SW480 (cell line): ENCODE measurements at places on chromosomes 3 and 15.

DNA sequence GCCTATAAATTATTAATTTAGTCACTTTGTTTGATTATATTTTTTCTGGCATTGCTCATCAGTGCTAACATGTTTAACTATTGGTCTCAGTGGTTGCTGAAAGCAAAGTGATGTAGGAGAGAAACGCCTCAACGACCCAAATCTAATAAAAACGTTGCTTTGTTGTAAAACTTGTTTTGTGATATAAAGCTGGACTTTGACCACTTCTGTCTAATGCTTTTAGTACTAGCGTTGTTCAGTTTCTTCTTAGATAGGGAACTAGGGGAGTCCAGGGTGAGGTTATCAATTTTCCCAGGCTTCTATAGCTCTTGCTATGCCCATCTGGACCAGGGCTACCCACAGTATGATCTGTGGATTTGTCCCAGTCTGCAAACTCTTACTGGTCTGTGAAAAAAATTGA, 80.6 kb upstream of the TBC1D5 start:
- no peak for DNase-seq

DNA sequence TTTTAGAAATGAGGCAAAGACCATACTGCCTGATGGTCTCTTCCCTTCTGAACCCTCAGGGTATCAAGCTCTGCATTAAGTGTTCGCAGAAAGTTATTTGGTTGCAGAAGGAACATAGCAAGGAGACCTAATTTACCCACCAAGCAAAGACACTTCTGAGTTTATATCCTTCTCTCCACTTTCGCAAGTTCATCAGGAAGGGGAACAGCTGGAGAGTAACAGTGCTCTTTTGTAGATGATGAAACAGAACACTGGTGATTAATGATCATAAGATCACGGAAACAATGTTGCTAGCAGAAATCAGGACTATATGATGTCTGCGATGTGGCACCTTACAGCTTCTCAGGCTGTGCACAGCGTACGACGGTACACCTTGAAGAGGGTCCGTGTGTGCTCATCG, 62.1 kb downstream of the NCEH1 start:
- no peak for DNase-seq

- no peak for DNase-seq
Observed at GRCh38 chr15:20345401-20345958, 196.1 kb downstream of the GOLGA6L6 start.

- DNase-seq, result no peak
Observed at GRCh38 chr3:106823701-106824100, 553.5 kb upstream of the CCDC54 start.

GRCh38 chr15:41934843-41935242, 37.5 kb downstream of the EHD4 start:
- DNase-seq, result peak; percentile 39

- DNase-seq, result no peak
Observed at GRCh38 chr15:78620021-78620526, 722 bp downstream of the CHRNA3 start.

GRCh38 chr3:64408770-64409169, 183.5 kb upstream of the PRICKLE2 start:
- DNase-seq, result no peak

- DNase-seq, result no peak
Observed at GRCh38 chr3:18024715-18025114, 282.3 kb upstream of the TBC1D5 start.

DNA sequence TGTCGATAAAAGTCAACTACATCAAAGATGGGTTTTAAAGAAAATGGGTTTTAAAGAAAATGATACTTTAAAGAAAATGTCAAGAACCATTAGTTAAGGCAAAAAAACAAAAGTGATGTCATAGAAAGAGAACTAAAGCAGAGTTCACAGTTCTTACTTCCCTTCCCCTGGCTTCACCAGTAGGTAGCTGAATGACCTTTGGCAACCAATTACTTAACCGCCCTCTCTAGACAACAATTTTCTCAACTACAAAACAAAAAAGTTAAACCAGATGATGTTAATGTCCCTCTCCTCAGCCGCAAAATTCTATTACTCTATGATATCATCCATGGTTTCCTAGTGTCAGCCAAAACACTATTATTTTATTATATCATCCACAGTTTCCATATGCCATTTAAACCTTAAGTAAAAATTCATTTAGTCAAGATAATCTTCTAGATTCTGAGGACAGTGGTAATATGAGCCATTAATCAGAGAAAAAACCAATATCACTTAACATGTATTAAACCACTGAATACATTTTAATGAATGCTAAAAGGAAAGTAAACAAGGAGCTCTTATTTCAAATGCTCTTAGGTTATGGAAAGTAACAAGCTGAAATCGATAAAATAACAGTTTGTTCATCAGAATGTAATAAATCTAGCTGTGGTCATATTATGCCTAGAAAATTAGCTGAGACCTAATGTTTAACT, 13.1 kb downstream of the RYK start:
- DNase-seq, result no peak

GRCh38 chr15:88225461-88225860, 31.1 kb downstream of the NTRK3 start:
- DNase-seq, result no peak

- DNase-seq, result no peak
Observed at GRCh38 chr3:5250467-5251195, 63.1 kb downstream of the EDEM1 start.

DNA sequence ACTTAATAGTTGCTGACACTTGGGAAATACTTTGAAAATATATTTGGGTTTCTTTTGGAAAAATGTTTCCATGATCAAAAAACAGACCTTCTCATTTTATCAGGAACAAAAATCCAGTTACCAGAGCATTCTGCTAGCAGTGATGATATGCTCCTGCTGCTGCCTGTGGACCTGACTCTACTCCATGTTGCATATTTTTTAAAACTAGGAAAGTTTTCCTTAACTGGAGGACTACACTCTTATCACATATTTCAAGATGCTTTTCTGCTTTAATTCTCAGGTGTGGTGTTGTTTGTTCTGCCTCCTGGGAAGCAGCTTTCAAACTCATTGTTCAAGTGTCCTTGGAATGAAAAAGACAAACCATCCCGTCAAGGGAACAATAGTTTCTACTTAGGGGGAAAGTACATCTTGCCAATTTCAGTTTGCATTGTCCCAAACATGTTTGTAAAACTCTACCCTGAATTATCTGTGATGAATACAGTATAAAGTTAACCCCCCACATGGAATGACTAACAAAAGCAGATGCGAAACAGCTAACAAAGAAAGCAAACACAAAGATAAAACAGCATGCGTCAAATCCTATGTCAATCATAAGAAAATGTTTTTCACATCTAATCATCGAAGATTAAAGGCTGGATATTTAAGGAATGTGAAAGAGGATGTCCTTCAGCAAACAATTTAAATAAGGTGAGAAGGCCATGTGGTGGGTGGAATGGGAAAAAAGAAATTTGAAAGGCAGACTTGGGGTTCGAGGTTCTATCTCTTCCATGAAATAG, 40.1 kb upstream of the PSMD6 start:
- no peak for DNase-seq

DNA sequence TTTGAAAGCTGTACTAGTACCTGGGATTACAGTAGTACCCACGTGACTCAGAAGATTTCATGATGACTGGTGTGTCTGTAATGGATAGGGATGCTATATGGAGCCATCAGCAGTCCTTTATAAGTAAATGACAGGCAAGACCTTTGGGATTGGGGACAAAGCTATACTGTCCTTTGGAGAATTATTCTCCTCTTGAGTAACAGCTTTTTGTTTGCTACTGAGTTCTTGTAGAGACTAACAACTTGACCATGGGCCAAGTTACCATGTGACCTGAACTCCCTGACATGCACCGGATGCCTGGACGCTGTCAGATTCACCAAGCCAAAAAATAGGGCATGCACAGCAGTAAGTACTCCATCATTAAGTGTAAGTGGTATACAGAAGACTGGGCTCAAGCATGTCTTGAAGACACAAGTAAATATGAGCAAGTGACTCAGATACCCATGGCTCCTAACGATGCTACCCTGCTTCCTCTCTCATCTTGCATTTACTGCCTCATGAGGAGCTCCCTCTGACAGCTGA, 12.9 kb downstream of the SEC11A start:
- no peak for DNase-seq

- DNase-seq, result no peak
Observed at GRCh38 chr3:141081141-141081795, 30.1 kb downstream of the SPSB4 start.

- no peak for DNase-seq
Observed at GRCh38 chr3:131053043-131053859, 26.6 kb downstream of the NEK11 start.

DNA sequence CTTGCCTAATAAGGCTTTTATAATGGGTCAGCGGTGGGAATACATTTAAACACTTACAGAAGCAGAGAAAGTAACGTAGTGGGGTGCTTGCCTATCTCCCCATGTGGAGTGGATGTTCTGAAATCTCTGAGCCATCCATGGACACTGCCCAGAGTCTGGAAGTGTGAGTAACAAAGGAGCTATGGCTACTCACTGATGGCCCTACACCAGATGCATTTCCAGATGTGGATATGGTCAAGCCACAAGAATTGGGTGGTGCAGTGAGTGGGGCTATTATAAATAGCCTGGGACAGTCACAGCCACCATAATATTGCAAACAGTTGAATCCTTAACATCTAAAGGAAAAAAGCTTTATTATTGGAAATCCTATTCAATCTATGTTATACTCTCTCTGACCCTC, 96.6 kb downstream of the CGNL1 start:
- DNase-seq, result no peak

- no peak for DNase-seq
Observed at GRCh38 chr15:100920516-100921135, 1.5 kb downstream of the LRRK1 start.

DNA sequence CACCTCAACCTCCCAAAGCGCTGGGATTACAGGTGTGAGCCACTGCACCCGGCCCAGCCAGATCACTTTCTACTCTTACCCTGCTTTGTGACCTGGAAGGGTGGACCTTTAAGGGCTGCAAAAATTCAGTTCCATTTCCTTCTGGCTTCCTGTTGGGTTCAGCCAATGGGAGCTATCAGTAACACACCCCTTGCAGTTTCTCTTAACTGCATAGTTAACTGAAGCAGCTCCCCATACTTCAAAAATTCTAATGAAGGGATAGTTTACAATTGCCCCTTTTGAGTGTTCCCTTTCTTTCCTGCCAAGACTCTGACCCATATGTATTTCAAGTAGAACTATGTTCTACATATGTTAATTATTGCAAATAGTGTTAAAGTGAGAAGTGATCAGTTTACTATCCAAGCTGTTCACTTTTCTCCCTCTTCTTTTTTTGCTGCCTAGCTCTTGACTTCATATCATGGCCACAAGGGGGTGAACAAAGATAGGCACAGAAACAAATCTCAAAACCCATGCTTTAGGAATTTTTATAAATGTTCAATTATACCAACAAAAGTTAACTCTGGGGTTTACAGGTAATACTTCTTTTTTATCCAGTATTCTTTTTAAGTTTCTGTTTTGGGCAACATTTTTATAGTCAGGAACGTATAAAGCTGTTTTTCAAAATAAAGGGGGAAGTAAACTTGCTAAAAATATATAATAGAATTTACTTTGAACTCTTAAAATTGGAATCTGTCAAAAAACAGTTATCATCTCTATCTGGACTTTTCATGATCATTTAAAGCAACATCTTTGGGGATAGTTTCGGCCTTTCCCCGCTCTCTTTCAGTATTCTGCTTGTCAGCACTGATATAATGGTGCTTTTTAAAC, 8.1 kb downstream of the PGBD4 start:
- DNase-seq, result no peak

DNA sequence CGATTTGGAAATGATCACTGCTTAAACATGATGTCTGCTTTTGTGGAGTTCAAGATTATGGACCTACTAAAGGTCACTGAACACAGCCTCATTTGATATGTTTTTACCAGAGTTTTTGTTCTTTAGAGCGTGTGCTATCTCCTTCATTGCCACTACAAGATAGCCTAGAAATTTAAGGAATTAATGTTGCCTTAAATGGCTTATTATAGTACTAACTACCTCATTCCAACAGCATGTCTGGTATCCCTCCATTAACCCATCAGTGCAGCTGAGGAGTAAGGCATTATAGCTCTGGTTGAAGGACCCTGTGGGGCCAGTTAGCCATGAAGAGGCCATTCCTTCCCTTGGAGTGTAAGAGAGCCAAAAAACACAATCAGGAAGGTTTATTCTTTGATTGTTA, 2.3 kb upstream of the FAM43A start:
- DNase-seq, result no peak

DNA sequence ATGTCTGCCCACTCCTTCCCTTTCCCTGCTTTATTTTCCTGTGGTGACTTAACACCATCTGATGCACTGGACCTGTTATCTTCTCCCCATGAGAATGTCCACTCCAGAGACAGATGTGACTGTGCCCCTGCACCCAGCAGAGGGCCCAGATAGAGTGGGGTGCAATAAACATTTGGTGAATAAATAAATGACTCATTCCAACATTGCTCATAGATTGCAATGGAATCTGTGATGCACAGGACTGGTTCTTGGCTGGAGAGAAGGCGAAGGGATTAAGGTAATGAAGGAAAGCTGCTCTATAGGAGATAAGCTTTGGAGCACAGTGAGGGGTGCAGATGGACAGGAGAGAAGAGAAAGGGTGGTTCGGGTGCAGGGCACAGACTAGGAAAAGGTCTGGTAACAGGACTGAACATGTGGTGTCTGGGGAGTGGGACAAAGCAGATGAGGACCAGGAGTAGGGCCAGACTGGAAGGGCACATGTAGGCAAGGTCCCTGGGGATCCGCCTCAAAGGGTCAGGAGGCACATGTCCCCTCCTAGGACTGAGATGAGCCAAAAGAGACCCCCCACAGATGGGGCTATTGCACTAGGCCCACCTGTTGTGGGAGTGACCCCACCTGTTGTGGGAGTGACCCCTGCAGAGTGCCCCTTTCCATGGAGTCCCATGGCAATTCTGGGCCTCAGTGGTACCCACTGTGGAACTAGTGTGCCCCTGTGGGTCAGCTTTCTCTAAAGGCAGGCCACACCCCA, 17.5 kb upstream of the POC1A start:
- peak; percentile 66 for DNase-seq

DNA sequence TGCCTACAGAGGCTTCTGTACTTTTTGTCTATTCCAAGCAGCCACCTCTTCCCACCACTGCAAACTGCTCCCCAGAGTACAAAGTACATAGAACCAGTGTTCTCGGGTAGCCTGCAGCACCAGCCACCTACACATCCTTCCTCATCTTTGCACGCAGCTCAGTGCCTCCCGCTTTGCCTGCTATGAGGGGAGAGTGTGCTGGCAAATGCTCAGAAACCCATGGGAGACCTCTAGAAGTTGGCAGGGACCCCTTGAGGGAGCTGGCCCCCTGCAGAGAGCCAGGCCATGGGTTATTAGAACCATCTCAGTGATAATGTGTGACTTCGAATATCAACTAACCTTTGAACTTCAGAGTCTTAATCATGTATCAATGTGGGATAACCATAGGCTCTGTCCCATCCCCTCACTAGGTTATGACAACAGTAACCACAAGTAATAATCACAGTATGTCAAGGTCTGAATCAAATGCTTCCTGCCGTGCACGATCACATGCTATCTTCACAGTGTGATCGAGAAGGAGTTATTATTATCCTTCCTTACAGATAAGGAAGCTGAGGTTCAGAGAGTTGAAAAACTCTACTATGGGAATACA, 22.8 kb upstream of the SMAD3 start:
- DNase-seq, result no peak

DNA sequence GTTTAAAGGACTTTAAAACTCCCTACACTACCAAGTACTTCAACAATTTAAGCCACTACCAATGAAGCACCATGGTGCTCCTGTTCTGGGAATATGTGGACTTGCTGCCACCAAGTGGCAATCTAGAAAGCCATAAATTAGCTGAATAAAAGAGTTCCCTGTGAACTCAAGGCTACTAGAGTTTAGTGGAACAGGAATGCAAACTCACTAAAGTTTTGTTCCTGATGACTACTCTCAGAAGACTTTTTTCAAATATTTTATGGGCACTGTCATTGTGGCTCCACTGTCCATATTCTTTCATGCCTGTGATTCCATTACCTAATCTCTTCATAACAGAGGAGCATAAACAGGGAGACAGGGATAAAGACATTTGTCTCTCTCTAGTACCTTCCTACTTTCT, 63.9 kb downstream of the TMCC1 start:
- DNase-seq, result peak; percentile 82
